ENCODE measurements at places on chromosomes 13 and 19. TPM values are rescaled to one million over a fixed set of nuclear protein-coding genes. Genes with fewer than 3 reads are reported as not detected.

Gene CEACAM3
- total RNA-seq: not detected

Gene INAFM1
- 1.5 TPM for total RNA-seq

Gene FCER2
- not detected for total RNA-seq

Gene ZNF208
- 1.1 TPM for total RNA-seq

Gene DBP
- 6.7 TPM for total RNA-seq

Gene FUT2
- total RNA-seq: not detected

Gene ZNF439
- total RNA-seq: 6.7 TPM

Gene ZNF728
- total RNA-seq: 0.62 TPM

Gene SIGLEC12
- total RNA-seq: not detected

Gene CYP4F2
- not detected for total RNA-seq

Gene ZNF17
- total RNA-seq: 11.7 TPM

Gene NFIX
- total RNA-seq: 85.9 TPM

Gene RDH8
- total RNA-seq: not detected

Gene GRIK5
- 5.9 TPM for total RNA-seq

Gene GRK1
- not detected for total RNA-seq

Gene TMEM38A
- 5.4 TPM for total RNA-seq

Gene AP1M2
- total RNA-seq: 0.19 TPM

Gene SIGLEC5
- total RNA-seq: not detected
